ENCODE measurements at places on chromosomes 12 and 14.
A peak's percentile ranks its signal among the peaks of the same experiment; 100 is the strongest.

GRCh38 chr14:89167705-89168104 is 249.3 kb downstream of the FOXN3 start:
- no peak for DNase-seq

DNA sequence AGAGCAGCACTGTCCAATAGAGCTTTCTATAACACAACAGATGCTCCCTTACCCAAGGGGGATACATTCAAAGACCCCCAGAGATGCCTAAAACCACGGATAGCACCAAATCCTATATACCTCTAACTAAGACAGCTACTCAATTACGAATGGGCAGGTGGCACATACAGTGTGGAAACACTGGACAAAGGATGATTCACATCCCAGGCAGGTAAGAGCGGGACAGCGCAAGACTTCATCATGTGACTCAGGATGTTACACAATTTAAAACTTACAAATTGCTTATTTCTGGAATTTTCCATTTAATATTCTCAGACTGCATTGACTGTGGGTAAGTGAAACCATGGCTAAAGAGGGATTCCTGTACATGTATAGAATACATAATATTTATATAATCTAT is 5.5 kb upstream of the HCFC2 start:
- no peak for DNase-seq

- DNase-seq = no peak
These were observed 9.3 kb downstream of the GXYLT1 start for GRCh38 chr12:42135259-42135814.

- no peak for DNase-seq
These were observed 556.5 kb downstream of the LRFN5 start for GRCh38 chr14:42163136-42163535.

GRCh38 chr14:74468513-74468912 is 24.6 kb downstream of the NPC2 start:
- DNase-seq = no peak

GRCh38 chr14:22630486-22630885 is 13.7 kb downstream of the OR6J1 start:
- peak; percentile 72 for DNase-seq

DNA sequence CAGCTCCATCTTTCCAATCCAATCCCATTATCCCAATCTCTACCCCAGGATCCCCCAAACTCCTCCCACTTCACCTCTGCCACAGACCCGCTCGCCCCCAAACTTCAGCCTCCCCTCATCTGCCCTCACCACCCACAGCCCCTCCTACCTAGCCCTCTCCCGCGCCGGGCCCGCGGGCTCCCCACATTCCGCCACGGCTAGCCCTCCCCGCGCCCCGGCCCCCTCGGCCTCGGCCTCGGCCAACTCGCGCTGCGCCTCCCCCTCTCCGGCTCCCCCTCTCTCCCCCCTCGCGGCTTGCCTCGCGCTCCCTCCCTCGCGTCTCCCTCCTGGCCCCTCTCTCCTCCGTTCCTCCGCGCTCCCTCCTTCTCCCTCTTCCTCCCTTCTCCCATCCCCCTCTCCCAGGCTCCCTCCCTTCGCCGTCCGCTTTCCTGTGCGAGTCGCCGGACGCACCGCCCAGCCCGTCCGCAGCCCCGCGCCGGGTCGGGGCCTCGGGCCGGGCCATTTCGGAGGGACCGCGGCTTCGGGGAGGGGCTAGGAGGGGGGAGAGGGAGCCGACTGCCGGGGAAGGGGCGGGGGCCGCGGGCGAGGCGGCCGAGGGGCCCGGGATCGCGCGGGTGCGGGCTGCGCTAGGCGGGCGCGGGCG is at the start of gene ATN1:
ATN1 (plus strand) TSS at position 581 of the 643 bp plus-strand sequence. CDS start 6,043 bp downstream, outside the sequence.
- no peak for DNase-seq

DNA sequence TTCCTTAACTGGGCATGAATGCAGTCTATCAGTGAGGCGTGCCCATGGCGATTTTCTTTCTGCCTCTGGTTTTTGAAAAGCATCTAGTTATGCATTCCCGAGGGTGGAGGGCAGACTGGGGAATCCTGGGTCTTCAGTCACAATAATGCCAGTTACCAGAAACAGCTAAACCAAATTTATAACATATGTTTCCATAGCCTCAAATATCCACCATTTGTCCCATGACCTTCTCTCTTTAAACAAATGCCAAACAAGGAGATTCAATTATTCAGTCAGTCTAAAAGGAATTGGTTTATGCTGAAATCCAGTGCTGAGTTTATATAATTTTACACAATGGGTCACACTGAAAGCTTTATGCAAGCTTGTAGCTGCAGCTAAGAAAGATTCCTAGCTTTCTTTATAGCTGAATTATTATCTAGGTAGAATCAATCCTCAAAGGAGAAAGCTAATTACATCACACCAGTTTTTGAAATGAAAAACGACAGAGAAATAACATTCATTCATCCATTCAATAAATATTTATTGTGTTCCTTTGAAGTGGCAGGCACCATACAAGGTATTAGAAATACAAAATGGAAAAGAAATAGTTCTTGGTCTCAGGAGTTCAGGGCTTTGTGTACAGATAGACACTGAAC is 131.3 kb upstream of the RAP1B start:
- DNase-seq = peak; percentile 87

GRCh38 chr14:75434890-75435248 is 7.0 kb downstream of the JDP2 start:
- DNase-seq = no peak

DNA sequence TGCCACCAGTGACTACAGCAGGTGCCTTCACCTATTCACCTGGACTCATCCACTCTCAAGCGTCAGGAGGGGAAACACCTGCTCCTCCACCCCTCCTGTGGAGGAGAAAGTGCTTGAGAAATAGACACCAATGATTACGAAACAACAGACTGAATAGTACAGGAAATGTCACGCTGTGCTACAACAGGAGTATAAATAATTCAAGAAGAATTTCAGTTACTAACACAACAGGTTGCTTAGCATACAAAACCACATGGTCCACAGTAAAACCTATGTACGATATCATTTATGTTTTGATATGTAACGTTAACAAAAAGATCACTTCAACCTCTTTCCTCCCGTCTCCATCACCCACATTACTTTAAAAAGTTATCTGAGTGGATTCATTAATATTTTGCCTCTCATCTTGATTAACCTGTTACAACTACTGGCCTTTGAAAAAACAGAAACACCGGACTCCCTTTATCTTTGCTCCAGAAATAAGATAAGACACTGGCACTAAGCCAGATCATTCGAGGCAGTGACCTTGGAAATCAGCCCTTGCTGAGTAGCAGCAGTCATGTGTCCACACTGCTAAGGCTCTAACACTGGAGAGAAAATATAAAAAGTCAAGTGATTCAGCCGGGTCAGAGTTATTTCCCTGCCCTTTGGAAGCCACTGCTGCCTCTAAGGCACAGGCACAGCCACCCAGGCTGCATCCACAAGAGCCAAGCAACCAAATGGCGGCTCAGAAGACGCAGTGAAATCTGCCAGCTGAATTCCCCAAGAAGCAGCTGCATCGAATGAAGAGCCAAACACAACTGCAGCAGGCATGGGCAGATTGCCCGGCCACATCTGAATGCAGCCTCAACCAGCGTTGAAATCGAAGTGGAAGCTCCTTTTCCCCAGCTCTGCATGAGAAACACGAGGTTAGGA is 40.9 kb downstream of the NT5DC3 start:
- DNase-seq = no peak

All from AG04449 (cell line).